ENCODE measurements at places on chromosomes 13 and 19.

- no peak for DNase-seq
Observed at GRCh38 chr19:17455308-17456123, 5.2 kb downstream of the NXNL1 start.

DNA sequence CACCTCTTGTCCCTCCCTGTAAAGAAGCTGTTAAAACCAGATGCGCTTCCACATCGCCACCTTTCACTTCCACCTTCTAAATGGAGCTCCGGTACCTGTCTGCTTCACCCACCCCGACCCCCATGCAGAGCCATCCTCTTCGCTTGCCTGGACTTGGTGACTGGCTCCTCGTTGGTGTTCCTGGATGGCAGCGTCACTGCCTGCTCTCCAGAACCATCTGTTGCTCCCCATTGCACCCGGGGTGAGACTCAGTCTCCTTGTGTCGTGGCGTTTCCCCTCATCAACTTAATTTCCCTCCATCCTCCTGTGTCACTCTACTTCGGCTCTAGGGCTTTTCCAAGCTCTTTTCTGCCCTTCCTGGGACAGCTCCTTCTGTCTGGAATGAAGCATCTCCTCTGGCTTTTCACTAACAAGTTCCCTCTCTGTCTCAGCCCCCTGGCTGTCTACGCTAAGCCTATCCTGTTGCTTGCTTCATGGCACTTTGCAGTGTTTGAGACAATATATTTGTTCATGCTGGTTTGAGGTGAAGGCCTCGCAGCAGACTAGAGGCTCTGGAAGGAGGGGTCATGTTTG, 10.3 kb downstream of the CEBPG start:
- no peak for DNase-seq

DNA sequence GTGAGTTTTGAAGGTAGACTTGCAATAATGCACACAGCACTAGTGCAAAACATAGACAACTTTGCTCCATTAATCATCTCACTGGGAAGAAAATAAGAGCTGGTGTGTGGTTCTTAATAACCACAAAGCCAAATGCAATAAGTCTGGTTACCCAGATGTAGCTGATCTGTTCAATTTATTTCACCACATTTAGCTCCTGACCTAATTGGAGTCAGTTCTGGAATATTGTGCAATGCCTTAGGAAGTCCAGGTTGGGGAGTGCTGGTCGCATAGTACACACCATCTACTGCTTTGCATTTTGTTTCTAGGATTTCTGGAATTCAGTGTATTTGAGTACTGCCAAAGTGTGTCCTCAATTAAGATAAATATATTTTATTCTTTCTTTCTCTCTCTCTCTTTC, 483.3 kb upstream of the SPRY2 start:
- no peak for DNase-seq

- no peak for DNase-seq
Observed at GRCh38 chr13:26220575-26220974, 1.5 kb downstream of the RNF6 start.

- no peak for DNase-seq
Observed at GRCh38 chr13:30829145-30829832, 76.8 kb upstream of the MEDAG start.

DNA sequence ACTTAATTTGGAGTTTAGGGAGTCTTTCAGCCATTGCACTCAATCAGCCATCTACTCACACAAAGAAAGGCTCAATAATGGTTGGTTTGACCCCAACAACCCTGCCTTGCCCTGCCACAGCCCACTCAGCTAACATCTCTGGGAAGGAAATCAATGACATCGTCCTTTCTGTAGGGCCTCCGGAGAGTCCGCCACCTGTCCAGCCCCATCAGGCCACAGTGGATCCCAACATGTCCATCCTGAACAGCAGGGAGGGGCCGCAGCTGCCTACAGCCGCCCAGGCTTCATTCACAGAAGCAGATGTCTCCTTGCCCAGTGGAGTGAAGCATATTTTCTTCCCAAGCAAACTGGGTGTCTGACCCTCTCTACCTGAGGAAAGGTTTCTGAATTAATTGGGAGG, 4.2 kb upstream of the CDX2 start:
- no peak for DNase-seq

DNA sequence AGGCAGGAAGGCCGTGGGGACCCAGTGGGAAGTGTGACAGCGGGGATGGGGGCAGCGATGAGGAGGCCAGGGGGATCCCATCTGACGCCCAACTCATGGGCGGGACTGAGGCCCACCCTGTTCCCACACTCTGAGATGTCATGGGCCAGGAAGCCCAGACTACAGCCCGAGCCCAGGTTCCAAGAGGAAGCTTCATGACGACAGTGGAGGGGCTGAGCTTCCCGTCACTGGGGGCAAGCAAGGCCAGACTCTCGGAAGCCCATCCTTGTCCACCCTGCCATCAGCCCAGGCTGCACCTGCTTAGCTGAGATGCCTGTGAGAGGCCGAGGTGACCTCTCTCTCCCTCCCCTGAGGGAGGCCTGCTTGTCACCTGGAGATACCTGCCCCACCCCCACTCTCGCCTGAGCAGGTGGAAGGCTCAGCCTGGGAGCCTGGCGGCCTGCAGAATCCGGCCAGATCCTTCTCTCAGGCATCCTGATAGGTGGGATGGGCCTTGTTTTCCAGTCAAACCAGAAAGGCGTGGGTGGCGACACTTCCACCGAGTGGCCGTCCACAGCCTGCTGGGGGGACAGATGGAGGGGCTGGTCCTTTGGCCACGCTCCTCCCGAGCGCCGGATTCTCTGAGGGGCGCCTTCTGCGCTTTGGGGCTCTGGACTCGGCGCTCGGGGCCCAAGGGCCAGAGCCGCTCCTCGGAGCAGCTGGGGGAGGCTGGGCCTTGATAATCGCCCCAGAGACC, 4.8 kb downstream of the ZBTB7A start:
- no peak for DNase-seq

DNA sequence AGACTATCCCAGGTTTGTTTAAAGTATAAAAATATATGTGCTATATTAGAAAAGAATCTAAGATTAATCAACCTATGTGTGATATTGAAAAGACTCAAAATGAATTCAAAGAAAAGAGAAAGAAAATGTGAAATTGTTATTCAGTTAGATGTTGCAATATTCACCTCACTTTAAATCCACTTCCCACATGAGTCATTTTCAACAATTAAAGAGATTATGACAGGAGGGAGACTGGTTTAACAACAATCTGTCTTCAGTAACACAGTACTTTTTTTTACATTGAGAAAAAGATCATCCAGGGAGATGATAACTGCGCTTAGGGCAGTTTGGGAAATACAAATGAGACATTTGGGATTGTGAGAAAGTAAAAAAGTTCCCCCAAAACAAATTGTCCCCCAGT, 1246.2 kb downstream of the SLITRK1 start:
- DNase-seq, result no peak

DNA sequence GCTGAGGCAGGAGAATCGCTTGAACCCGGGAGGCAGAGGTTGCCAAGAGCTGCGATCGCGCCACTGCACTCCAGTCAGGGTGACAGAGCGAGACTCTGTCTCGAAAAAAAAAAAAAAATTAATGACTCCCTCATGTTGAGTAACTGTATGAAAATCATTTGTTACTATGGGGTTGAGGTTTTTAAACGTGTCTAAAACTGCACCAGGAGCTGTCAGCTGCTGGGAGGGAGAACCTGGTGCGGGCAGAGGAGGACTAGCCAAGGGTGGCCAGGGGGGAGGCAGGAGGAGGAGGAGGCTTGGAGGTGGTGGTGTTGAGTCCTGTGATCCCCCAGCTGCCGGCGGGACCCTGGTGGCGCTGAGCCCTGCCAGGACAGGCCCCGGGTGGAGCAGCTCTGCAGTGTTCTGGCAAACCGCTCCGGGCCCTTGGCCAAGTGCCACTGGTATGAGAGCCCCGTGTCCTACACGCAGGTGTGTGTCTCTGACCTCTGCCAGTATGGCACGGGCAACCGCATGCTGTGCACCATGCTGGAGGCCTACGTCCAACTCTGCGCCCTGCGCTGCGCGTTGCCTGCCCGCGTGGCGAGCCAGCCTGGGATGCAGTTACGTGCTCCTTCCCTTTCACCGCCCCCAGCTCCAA, 17.1 kb upstream of the FXYD3 start:
- DNase-seq, result no peak

- DNase-seq, result no peak
Observed at GRCh38 chr13:49436890-49437289, 7.0 kb downstream of the CAB39L start.

DNA sequence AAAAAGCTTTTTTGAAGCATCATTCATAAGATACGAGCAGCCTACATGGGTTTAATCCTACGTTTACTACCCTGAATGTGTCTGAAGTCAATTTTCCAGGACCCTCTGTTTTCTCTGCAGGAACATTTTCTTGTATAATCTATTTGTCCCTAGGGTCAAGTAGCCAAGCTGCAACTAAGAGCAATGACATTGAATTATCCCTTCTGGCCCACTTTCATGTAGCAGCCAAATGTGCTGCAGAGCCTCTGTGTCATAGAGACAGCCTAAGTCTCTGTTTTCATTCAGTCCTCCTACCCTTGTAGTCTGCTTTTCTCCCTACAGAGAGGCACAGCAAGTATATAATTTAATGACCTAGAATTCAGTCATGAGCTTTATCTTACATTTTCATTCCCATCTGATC, 82.1 kb downstream of the ZAR1L start:
- DNase-seq, result no peak

DNA sequence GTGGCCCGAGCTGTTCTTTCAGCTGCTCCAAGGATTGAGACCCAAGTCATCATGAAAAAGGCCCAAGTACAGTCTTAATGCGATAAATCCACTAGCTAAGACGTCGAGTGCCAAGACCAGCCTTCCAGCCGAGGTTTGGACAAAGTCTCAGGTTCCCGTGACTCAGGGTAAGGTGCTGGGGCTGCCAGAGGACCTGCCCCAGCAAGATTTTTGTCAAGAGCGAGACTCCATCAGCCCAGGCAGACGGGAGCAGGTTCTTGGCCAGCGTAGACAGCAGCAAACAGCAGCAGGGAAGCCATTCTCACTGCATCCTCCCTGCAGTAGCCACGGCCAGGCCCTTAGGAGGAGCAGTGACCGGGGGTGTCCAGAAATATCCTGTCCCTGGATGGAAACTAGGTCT, 3.4 kb downstream of the FEM1A start:
- DNase-seq, result no peak

DNA sequence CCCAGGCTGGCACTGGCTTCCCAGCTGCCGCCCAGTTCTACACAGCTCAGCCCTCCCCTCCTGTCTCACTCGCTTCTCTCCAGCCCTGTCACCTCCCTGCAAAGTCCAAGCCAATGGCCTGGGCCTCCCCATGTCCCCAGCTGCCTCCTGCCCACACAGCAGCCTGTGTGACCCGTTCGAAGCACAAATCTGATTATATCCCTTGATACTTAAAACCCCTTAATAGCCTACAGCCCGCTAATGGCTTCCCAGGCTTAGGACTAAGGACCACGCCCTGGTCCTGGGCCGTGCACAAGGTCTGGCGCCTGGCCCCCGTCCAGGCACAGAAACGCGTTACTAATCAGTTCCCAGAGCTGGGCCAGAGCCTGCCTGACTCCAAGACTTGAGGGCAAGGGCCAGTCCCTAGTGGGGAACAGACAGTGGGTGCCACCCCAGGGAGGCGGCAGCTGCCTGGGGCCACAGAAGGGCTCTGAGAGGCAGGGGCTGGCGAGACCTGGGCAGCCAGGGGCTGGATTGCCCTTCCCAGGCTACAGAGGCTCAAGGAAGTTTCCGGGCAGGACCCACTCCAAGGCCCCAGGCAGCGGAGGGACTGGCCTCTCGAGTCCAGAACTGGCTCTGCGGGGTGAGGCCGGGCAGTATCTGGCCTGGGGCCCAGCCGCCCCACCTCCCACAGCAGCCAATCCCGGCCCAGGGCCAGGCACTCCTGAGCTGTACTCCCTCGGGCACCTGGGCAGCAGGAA, 10.4 kb downstream of the XAB2 start:
- no peak for DNase-seq

Measured in GM20000 (cell line).